ENCODE measurements at places on chromosomes 2 and 18.

- DNase-seq: peak; percentile 84
Measured at GRCh38 chr2:38866773-38867443, 8.8 kb downstream of the DHX57 start.

- DNase-seq: no peak
Measured at GRCh38 chr18:13548966-13549879, 177.1 kb downstream of the FAM210A start.

DNA sequence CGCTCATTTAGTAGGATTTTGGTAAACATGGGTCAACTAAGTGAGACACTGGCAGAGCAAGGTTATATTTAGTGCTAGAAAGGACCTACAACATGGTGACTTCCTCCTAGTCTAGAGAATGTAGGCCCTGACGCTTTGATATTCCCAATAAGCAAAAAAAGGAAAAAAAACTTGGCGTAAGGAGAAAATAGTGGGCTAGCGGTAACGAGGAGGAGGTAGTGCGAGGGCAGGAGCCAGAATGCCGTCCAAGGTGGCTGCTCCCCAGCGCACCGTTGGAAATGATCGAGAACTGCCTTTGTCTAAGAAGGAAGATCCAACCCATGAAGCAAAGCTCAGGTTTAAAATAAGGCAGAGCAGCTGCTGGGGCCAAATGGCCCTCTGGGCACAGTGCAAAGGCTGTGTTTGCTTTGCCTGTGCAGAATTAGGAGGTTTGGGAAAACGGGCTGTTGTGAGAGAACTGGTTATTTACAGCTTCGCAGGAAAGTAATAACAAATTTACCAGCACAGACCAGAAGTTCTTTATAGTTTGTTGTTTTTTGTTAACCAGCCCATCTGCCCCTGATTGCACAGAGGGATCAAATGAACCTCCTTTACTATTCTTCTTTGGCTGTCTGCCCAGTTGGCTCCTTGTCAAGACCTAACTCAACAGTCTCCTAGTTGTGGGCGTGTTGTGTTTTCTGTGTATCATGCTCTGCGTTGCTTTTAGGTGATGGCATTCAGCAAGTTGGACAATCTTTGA is 86.6 kb downstream of the ITGB1BP1 start:
- DNase-seq: peak; percentile 90

GRCh38 chr2:109537565-109538222 is 76.1 kb downstream of the SEPTIN10 start:
- no peak for DNase-seq

- peak; percentile 58 for DNase-seq
Measured at GRCh38 chr2:150466741-150467620, 20.5 kb downstream of the RND3 start.

GRCh38 chr2:37342591-37343220 is 1.7 kb upstream of the QPCT start:
- no peak for DNase-seq

DNA sequence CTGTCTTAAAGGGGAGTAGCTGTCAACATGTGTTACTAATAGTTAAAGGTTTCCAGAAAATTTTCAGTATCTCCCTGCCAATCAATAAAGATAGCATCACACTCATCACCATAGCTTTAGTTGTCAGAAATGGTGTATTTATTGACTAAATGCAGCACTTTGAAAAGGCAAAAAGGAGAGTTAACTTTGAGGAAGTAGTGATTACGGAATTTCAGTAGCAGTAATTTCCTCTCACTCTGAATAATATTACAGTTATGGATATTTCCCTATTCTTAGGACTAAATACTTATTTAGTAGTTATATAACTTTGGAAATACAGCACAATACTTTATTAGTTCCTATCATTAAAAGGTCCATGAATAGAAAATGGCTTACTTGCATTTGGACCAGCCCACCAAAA is 250.5 kb downstream of the CAMKMT start:
- no peak for DNase-seq

- no peak for DNase-seq
Measured at GRCh38 chr2:39202639-39203369, 41.0 kb downstream of the CDKL4 start.

- no peak for DNase-seq
Measured at GRCh38 chr2:16626997-16627605, 38.5 kb downstream of the CYRIA start.

DNA sequence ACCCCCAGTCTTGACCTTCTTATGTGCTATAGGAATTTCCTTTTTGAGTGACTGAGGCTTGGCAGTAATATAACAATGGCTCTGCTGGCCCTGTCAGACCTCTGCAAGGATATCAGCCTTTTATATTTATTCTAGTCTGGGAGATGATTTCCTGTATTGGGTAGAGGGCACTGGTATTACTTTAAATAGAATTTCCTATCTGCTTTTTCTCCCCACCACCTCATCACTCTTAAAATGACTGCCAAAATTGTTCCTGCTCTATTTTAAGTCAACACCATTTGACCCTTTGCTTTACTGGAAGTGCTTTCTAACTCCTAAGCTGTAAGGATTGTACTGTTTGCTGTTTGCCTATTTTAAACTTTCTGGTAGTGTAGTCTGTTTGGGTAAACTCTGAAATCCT is 658.4 kb upstream of the FSHR start:
- DNase-seq: no peak

- peak; percentile 30 for DNase-seq
Measured at GRCh38 chr2:220509966-220510365, 882.5 kb downstream of the SLC4A3 start.

DNA sequence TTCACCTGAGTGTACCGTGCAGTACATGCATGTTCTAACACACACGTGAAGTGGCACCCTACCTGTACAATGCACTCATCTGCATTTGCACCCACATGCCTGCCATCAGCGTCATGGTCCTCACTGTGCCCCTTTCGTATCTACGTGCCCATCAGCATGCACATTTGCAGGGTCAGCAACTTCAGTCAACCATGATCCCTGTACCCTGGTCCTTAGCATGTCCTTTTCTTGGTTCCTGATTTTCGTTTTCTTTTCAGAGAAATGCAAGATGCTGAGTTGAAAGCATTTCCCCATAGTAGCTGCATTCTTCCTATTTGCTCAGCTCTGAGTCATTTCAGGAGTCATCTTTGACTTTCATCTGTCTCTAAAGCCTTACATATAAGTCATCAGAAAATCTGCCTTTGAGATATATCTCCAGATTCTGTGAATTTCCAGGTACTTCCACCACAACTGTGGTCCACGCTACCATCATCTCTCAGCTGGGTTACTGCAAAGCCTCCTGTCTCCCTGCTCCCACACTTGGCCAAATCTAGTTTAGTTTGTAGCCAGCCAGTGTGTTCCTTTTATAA is 14.7 kb upstream of the PUM2 start:
- peak; percentile 92 for DNase-seq

DNA sequence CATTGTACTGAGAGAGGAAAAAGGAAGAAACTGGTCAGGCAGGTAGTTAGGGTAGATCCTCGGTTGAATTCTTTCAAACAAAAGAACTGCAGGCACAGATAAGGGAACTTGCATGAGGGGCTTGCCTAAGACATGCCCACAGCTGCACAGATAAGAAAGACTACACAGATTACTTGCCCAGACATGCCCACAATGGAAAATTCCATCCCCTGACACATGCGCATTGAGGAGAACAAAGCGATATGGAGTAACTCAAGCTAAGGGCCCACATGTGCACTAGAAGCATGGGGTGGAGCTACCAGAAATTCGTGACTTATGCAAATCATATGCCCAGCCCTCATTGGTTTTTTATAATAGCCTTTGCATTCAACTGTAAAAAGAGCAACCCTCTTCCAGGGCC is 181.3 kb upstream of the ZNF521 start:
- DNase-seq: peak; percentile 26

DNA sequence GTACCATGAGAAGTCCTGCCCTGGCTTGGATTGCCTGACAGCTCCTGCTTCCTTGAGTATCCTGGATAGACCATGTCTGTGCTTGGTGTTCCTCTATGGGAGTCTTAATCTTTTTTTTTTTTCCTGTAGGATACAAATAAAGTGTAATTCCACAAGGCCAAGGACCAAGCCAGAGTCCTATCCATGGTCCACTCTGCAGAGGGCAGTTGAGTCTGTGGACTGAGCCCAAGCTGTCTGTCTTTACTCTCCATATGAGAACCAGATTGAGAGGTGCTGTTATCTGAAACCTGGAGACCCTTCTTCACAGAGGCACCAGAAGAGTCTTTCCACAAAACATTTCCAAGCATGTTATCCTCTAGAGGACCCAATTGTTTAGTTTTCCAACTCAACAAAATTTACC is 1.4 kb upstream of the KIF3C start:
- no peak for DNase-seq

DNA sequence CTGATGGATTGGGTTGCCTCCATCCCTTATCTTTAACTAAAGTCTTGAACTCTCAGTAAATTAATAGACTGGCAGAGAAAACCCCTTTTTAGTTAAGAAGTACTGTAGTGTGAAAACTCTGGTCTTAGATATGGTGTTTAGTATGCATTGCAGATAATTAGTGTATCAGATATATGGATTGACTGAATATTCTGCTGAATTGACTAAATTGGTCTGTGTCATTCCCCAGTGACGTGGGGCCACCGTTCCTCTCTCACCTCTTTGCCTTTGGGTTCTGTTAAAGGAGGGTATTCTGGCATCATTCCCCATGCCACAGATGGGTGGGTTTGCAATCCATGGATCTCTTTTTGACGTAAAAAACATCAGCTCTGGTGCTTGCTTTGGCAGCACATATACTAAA is 67.1 kb upstream of the XPO1 start:
- DNase-seq: no peak

- DNase-seq: peak; percentile 60
Measured at GRCh38 chr18:58195278-58195765, 151.3 kb downstream of the NEDD4L start.

GRCh38 chr2:235550946-235551345 is 57.1 kb downstream of the AGAP1 start:
- DNase-seq: no peak

DNA sequence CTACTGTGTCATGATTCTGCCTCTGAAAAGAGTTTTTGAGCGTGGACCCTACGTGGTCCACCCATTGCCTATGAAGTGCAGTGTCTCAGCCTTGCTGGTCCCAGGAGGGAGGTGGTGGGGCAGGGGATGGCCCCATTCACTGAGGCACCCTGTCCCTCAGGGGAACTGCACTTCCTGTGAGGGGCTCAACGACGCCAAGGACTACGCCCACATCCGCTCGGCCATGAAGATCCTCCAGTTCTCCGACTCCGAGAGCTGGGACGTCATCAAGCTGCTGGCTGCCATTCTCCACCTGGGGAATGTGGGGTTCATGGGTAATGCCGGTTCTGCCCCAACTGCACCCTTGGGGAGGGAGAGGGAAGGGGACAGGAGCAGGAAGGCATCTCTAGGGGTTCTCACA is 42.5 kb downstream of the MYO7B start:
- DNase-seq: no peak

GRCh38 chr2:73897934-73898333 is 5.1 kb downstream of the ACTG2 start:
- no peak for DNase-seq

GRCh38 chr18:67467188-67467587 is 49.3 kb downstream of the DSEL start:
- no peak for DNase-seq

- no peak for DNase-seq
Measured at GRCh38 chr2:45205985-45206384, 196.7 kb upstream of the SIX2 start.

- DNase-seq: no peak
Measured at GRCh38 chr18:75478996-75479880, 51.7 kb upstream of the SMIM21 start.

DNA sequence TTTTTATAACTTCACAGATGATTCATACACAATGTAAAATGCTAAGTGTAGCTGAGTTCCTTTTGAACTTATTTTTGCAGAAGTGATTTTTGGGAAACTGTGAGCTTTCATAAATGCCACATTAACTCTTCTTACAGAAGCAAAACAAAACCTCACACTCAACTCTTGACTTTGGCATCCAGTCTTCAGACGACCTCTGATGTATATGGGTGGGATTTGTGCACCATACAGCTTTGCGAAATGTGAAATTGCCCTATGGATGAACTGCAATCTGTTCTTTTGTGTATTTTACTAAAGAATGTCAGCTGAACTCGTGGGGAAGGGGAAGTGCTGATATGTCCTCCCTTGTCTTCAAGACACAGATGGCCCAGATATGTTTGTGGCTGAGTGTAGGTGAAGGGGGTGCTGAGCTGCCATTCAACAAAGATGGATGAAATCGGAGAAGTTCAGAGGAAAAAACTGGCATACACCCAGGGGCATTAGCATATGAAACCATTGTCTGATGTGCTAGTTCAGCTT is 218.3 kb downstream of the PTGR3 start:
- no peak for DNase-seq

DNA sequence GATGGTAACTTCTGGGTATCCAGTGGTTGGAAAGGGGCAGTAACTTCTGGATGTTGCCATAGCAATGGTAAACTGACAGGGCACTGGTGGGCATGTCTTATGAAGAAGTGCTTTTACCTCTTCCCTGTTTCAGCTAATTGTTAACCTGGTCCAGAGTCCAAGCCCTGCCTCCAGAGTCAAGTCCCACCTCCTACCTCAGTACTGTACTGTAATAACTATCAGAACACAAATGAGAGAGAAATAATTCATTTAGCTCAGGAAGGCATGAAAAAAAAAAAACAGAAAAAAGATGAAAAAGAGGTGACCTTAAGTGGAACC is 237.0 kb downstream of the ZNF804A start:
- DNase-seq: no peak

DNA sequence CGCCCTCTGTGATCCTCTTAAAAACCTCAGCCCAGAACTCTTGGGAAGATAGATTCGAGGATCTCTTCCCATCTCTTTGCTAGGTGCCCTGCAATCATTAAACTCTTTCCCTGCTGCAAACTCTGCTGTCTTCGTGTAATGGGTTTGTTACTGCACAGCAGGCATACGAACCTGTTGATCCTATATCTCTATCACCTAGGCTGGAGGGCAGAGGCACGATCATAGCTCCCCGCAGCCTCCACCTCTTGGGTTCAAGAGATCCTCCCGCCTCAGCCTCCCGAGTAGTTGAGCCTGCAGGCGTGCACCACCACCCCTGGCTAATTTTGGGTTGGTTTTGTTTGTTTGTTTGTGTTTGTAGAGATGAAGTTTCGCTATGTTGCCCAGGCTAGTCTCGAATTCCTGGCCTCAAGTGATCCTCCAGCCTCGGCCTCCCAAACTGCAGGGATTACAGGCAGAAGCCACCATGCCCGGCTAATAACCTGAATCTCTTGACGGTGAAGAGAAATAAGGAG is 493 bp upstream of the BBS5 start:
- DNase-seq: peak; percentile 6

DNA sequence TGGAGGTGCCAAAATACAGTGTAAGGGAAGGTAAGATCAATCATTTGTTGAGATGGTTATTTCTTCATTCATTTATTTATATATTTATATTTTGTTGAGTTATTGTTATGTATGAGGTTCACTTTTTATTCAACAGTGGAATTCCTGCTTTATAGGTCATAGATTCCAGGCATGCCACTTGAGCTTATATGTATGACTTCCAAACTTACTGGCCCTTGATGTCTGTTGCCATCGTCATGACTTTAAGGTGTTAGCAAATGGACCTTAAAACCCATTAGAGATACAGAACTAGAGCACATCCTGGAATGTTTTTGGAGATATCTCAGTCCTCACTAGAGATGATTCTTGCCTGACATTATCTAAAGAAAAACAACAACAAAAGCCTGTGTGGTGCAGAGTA is 25.9 kb downstream of the CCDC85A start:
- DNase-seq: no peak

GRCh38 chr2:102657770-102658169 is 38.4 kb downstream of the SLC9A2 start:
- DNase-seq: peak; percentile 88

- DNase-seq: peak; percentile 11
Measured at GRCh38 chr18:49520661-49521145, 33.7 kb upstream of the C18orf32 start.

- no peak for DNase-seq
Measured at GRCh38 chr2:102056079-102056581, 64.4 kb downstream of the IL1R2 start.

Measured in foreskin keratinocyte (primary cell).